Stimulated activated CD8-positive, alpha-beta memory T cell treated with anti-CD3 and anti-CD28 coated beads, Interleukin-7, amount 100 ng/mL, for 1 hour (primary cell): ENCODE measurements at places on chromosomes 5 and 9.
A peak's percentile ranks its signal among the peaks of the same experiment; 100 is the strongest.

DNA sequence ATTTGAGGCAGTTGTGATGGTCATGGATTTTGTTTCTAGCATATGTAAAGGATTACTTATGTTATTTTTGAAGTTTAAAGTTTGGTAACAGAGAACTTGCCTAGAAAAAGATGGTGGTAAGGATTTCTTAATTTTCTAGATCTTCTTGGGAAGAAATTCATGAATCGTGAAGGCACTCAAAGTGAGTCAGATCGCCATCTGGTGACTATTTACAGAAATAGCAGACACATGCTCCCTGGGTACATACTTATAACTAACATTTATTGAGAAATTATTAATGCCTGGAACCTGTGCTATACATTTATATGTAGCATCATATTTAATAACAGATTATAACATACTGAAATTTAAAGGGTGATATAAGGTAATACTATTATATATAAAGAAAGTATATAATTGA is 299.7 kb downstream of the IZUMO3 start:
- DNase-seq = no peak

- no peak for DNase-seq
These were observed 49.8 kb downstream of the EBF1 start for GRCh38 chr5:159049844-159050315.

DNA sequence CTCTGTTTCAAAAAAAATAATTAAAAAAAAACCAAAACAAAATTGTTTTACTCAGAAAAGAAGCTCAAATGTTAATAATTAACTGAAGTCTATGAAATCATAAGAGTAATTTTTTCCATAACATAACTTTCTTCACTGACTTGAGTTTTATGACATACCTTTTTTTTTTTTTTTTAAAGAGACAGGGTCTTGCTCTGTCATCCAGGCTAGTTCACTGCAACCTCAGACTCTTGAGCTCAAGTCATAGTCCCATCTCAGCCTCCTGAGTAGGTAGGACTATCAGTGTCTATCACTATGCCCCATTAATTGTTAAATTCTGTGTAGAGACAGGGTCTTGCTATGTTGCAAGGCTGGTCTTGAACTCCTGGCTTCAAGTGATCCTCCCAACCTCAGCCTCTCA is 21.9 kb downstream of the SAR1B start:
- no peak for DNase-seq

GRCh38 chr5:122465031-122465577 is 153.1 kb downstream of the SNCAIP start:
- no peak for DNase-seq

GRCh38 chr9:123586275-123586674 is 230.3 kb downstream of the CRB2 start:
- DNase-seq = no peak

DNA sequence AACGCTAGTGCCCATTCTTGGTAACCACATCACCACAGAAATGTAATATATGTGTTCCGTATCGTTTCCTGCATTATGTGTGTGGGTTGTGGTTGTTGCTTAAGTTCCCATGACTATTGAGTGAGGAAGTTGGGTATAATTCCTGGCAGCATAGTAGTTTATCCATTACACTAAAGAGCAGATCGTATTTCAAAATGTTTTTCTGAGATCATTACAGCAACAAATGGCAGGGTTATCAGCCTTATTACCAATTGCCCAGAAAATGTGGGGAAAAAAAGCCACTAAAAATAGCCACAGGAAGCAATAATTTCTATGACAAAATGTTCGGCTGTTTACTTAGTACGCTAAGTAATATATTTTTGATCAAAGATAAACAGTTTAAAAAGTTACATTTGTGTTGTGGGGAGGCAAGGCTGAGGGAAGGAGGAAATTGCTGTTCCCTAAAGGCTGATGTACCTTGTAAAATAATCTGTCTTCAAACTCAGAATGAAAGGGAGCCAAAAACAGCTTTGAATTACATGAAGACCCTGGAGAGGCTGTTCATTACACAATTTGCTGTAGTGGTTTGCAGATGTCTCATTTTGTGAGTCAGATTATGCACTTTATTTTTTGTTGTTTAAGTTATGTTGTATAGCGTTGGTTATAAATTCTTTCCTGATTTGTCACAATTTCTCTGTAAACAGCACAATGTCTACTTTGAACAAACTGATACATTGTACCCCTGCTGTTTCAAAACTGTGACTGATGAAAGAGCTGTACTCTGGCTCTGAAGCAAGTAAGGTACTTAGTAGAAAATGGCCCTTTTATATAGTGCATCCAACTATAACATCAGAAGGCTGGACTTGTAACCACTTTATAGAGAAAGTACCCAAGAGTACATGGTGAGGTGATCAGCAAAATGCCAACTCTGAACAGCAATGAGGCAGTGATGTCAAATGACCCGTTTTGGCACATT is 1028.5 kb downstream of the NR2F1-AS1 start:
- no peak for DNase-seq

DNA sequence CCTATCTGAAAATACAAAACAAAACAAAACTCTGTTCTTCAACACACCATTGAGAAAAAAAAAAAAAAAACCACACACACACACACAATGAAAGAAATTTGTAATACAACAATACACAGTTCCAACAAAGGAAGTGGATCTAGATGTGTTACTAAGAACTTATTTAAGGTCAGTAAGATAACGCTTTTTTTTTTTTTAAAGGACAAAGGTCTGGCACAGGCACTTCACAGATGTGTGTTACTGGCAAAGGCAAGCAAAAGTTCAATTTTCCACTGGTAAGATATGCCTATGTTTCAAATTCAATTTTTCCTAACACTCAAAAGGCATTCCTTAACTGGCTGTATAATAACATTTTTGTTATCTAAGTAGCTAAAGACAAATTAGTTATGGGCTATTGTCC is 3.6 kb downstream of the RFK start:
- no peak for DNase-seq

GRCh38 chr5:67672636-67673035 is 476.0 kb upstream of the CD180 start:
- DNase-seq = no peak

DNA sequence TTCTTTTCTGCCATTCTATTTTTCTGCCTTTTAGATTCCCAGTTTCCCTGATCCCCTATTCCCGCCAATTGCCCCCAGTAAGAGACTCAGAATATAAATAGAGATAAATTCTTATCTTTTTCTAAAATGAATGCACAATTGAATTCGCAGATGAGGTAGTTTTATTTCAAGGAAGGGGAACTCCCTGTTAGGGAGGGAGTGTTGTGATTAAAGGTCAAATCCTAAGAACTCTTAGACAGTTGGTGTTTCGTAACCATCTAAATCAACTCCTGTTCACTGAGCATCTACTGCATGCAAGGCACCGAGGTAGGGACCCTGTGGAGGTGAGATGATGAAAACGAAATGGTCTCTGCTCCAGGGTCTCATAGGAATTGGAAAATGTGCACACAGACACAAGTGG is 7.7 kb upstream of the MAP3K1 start:
- DNase-seq = no peak

GRCh38 chr9:84325347-84325973 is 15.1 kb downstream of the SLC28A3 start:
- DNase-seq = no peak

DNA sequence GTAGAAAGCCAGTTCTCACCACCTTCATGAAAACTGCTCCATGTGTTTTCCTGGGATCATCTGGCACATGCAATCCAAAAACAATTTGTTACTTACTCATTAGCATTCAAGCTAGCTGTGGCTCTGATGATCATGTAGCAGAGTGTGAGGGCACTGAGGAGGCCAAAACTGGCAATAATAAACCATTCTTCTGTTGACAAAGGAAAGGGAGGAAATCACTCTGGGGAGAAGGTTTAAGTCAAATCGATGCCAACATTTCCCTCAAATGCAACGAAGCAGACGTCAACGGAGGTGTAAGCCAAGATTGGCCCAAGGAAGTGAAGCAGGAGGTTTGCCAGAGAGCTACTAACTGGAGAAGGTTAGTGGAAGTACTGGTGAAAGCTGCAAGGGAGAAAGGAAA is 55.7 kb upstream of the TBC1D9B start:
- no peak for DNase-seq

DNA sequence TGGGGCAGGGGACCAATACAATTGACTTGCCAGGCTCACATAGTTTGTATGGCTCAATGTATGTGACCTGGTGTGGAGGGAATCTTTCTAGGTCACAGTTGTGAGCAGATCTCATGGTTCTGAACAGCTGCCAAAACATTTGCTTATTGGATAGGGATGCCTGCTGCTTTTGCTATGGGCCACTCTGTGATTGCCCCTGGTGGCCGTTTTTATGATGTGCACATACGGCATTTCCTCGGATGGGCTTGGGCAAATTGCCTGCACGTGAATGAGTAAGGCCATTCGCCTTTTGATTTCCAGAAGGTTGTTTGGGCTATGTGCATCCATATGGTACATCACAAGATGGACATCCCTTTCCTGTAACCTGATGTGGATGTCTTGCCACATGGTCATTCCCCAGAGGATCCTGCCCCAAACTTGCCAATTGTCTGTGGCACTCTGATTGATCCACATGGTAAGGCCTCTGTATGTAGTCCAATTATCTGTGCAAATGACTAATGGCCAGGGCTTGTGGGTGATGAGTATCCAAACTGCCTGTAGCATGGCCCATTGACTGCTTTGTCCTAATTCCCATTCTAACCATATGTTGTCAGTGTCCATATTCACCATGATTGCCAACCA is 10.7 kb upstream of the SLC22A4 start:
- no peak for DNase-seq

- DNase-seq = no peak
These were observed 13.5 kb downstream of the FXN start for GRCh38 chr9:69049094-69049493.

GRCh38 chr9:89844535-89844934 is 239.7 kb downstream of the GADD45G start:
- DNase-seq = no peak

DNA sequence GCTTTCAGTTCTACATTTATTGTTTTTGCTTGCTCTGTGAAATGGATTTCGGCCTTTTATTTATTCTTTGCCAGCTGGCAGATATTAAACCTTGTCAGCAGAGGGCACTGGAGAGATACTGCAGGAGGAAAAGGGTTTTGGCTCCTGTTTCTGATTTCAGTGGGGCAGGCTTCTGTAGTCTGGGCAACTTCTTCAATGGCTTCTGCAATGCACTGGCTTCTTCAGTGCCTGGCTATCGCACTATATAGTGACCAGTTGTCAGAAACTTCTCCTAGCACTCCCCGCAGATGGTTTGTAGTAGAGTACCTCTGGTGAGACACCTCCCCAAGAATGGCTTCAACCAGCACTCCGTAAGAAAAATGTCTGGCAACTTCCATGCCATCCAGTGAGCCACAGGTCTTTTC is 3.2 kb upstream of the NFX1 start:
- peak; percentile 7 for DNase-seq

GRCh38 chr5:1097381-1097987 is 14.4 kb downstream of the SLC12A7 start:
- no peak for DNase-seq

GRCh38 chr5:150404941-150405816 is 7.5 kb downstream of the CD74 start:
- no peak for DNase-seq
